CD4-positive, alpha-beta T cell (primary cell): ENCODE measurements at places on chromosomes 6 and 20. TPM values are rescaled to one million over a fixed set of nuclear protein-coding genes. Genes with fewer than 3 reads are reported as not detected.

The EHMT2 gene
- total RNA-seq: 36.3 TPM

- DNase-seq: no peak
Observed at GRCh38 chr6:44119704-44120262, 7.5 kb downstream of the MRPL14 start.

- no peak for DNase-seq
Observed at GRCh38 chr6:45400021-45400420, 22.3 kb upstream of the SUPT3H start.

The HUS1B gene
- 2.2 TPM for total RNA-seq

GRCh38 chr6:32224696-32225095 lies 829 bp upstream of the NOTCH4 start:
- DNase-seq: no peak

The BCAS4 gene
- 19.0 TPM for total RNA-seq

The OTOR gene
- total RNA-seq: not detected

The UBE2C gene
- total RNA-seq: 0.64 TPM

- no peak for DNase-seq
Observed at GRCh38 chr20:44705364-44706094, 9.6 kb upstream of the CCN5 start.

DNA sequence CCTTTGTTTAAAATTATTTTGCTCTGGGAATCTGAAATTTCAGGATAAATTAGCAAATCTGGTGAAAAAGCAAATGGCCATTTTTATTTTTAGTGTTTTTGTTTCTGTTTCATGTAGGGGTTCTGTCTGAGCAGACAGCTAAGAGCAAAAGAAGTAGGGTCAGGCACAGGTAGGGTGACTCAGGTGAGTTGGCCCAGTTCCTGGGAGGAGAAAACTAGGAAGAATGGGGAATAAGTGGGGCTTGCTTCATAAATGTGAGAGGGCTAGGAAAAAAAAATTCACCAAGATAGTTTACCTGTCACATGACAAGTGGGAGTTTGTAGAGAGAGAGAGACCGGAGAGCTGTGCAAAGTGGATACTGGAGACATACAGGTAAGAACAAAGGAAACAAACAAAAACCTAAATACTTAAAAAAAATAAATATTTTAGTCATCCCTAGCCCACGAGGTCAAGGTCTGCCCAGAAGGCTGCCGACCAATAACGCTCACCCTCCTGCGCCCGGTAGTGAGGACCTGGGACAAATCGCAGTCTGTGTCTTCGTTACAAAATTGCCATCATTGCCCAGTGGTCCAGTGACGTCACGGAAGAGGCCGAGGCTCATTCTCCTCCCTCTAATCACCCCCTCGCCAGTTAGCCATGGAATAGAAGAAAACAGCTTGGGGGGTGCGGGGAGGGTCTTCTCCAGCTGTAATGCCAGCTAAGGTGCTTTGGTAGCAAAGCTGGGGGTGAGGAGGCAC lies 2.3 kb downstream of the THBD start:
- DNase-seq: no peak
